Aorta (tissue), 5 donors: ENCODE measurements at places on chromosomes 6 and 20.

DNA sequence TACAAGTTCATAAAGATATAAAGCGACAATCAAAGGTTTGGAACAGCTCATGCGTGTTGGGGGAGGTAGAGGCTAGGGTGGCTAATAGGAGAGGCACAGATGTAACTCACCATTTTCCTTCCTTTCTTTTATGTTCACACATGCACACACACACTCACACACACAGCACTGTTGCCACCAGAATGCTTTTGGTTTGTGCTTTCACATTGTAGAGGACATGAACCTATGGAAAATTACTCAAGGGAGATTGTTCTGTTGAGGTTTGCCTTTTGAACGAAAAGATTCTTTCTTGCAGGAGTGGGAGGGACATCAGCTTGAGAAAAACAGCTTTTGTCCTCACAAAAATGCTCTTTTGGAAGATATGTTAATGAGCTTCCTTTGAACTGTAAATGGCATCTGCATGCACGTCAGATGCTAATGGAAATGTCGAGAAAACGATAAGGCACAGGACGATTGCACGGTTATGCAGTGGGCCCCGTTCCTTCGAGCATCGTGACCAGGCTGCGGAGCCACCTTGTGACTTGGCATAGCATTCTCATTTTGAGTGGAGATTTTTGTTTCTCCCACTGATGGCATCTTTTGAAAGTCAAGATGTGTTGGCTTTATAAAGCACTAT lies 724.1 kb downstream of the KIF16B start:
- no peak for DNase-seq

- DNase-seq: no peak
Observed at GRCh38 chr20:19143890-19144289, 68.6 kb upstream of the SLC24A3 start.

DNA sequence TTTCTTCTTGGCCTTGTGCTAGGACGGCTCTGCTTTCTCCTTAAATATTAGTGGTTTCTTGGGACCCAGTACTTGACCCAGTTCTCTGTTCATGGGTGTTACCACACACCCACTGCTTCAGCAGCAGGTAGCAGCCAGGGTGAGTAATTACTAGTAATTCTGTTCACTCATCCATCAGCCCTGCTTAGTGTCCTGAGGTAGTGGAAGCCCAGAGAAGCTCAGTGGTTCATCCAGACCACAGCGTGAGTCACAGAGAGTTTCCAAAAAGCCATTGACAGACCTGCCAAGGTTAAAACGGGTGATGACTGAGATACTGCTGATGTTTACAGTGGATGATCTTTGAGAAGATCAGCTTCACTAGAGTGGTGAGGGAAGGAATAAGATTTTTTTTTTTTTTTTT lies 51.7 kb upstream of the HINT3 start:
- no peak for DNase-seq

GRCh38 chr6:108851756-108852155 lies 3.5 kb downstream of the ARMC2 start:
- DNase-seq: no peak

DNA sequence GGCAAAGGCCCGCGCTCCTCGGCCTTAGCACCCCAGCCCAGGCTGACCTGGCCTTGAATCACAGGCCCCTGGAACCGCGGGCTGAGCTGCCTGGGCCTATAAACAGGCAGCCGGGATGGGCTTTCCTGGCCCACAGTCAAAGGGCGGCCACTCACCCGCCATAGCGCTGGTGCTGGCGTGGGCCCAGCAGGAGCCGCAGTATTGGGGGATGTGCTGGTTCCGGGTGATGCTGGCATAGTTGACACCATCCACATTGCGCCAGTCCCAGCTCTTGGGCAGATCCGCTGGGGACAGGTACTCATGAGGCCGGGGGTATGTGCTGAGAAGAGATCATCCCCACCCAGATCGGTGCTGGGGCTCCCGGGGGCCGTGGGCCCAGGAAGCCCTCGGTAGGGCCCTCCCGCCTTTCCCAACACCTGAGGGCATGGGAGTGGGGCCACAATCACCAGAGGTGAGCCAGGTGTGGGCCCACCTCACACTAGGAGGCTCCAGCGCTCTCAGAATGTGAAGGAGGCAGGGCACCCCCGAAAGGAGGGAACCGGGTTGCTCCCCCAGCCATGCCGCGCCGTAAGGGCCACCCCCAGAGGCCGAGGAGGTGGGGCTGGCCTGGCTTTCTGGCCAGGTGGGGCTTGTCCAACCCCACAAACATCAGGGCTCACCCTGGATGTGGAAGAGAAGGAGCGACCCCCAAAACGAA lies 739 bp downstream of the CTSZ start:
- DNase-seq: peak; percentile 80

- DNase-seq: no peak
Observed at GRCh38 chr20:14384416-14385175, 47.2 kb upstream of the FLRT3 start.

DNA sequence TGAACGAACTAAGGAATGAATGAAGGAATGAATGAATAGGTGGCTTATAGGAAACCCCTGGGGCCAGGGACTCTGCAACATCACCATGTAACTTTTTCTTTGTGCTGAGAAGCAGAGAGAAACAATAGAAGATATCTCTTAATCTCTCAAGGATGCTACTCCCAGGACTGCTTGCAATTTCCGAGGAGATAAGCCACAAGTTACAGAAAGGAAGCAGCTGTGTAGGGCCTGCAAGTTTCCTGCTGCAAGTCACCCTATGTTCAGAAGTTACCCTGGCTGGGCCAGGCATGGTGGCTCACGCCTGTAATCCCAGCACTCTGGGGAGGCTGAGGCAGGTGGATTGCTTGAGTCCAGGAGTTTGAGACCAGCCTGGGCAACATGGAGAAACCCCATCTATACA lies 7.3 kb upstream of the MAVS start:
- DNase-seq: no peak

DNA sequence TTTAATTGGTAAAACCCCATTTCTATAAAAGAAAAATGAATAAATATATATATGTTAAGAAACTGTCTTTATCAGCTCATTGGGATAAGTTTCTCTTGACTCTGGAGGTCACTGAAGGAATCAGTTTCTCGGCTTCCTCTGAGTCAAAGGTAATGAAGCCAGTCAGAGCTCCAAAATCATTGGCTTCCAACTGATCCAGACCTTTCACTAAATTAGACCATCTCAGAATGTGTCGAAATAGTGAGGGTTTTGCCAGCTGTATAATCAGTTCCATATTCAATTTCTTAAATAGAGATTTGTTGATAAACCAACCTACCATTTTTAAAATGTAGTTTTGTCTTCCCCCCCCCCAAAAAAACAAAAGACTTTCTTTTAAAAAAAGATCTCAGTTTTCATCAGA lies 60.5 kb upstream of the SRSF6 start:
- DNase-seq: no peak

DNA sequence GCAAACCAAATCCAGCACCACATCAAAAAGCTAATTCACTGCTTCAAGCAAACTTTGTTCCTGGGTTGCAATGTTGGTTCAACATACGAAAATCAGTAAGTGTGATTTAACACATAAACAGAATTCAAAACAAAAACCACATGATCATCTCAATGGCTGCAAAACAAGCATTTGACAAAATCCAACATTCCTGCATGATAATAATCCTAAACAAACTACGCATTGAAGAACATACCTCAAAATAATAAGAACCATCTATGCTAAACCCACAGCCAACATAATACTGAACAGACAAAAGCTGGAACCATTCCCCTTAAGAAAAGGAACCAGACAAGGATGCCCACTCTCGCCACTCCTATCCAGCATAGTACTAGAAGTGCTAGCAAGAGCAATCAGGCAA lies 49.9 kb downstream of the RNGTT start:
- DNase-seq: no peak

- no peak for DNase-seq
Observed at GRCh38 chr20:1816384-1817381, 78.5 kb upstream of the SIRPA start.

DNA sequence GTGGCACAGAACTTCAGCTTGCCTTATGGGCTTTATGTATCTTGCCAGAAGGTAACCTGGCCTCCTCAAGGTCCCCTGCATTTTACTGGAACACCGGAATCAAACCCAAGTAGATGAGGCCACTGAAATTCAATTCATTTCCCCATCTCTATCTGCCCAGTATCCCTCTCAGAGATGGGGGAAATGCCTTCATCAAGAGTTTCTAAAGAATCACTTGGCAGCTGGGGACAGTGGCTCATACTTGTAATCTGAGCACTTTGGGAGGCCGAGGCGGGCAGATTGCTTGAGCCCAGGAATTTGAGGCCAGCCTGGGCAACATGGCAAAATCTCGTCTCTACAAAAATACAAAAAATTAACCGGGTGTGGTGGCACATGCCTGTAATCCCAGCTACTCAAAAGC lies 12.9 kb downstream of the MDGA1 start:
- DNase-seq: no peak

DNA sequence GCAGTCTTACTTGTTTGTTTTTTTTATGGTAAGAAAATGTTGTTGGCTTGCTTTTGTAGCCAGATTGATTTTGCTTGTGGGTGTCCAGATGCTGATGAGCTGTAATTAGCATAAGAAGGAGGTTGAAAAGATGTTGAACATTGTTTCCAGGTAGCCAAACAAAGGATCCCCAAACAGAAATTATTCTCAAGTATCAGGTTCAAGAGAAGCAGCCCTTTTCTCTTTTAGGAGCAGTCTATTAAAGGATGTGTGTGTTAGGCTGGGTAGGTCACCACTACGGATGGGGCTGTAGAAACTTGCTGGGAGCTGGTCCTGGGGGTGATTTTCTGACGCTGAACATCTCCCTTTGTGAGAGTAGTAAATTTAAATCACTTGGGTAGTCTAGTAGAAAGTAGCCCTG lies 86.9 kb upstream of the VSTM2L start:
- no peak for DNase-seq

DNA sequence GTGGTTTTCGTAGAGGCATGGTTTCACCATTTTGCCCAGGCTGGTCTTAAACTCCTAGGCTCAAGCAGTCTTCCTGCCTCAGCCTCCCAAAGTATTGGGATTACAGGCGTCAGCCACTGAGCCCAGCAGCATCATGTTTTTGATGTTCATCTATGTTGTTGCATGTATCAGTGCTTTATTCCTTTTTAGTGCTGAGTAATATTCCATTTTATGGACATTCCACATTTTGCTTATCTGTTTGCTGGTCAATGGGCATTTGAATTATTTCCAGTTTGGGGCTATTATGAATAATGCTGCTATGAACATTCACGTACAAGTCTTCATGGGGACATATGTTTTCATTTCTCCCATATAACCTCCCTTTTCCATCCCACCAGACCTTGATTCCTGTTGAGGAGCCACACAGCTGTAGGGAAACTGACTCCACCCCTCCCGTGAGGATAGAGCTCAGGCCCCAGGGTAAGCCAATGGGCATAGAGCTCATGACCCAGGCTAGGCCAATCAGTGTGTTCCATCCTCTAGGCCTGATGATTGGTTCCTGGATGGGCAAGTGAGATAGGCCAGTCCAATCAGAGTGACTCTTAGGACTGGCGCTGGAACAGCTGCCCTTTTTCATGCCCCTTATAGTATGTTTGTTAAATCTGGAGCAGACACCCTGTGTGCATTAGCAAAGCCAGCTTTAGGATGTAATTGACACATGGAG lies 49.5 kb downstream of the DLGAP4 start:
- DNase-seq: no peak

DNA sequence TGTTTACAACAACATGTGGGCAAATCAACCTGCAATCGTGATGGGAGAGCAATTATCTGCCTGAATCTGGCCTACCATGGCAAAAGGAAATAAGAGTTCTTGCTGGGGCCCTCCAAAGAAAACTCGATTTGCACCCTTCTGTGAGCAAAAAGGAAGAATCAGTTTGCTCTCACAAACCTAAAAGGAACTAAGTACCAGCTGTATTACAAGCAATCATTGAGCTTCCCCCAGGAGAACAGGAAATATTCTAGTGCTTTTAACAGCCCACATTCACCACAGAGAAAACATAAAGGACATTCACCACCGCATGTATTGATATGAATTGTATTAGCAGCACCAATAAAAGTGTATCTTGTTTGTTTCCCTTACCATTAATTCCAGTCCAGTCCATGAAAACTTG lies 75.0 kb downstream of the MBOAT1 start:
- DNase-seq: no peak

- no peak for DNase-seq
Observed at GRCh38 chr20:52847731-52848359, 124.3 kb upstream of the TSHZ2 start.

DNA sequence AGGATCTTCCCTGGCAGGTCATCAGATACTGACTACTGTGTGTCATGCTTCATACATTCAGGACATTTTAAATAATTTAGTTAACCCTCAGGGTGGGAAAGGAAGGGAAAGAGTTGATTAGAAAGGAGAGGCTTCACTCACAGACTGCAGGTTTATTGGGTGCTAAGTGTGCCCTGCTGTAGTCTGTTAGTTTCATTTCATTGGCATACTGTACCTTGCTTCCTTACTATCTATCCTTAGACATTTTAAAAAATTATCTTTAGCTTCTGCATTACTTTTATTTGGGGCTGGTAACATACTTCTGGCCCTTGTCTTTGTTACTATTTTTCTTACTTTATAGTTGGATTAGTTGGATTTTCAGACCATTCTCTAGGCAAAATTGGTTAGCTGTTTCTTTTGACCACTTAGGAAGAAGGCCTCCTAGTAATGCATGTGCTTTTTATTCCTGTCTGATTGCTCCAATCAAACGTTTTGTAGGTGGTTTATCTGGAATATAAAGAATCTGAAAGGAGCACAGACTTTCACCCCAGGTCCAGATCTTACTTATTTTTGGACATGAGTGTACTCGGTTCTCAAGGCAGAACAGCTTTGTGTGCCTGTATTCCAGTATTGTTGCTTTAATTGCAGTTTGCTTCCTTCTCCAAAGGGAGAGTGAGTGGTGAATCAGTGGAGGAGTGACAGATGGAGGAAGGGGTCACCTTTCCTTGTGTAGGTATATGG lies 82.7 kb upstream of the PRDM1 start:
- DNase-seq: no peak

- DNase-seq: no peak
Observed at GRCh38 chr6:16681260-16681873, 79.9 kb downstream of the ATXN1 start.

GRCh38 chr6:22600059-22600458 lies 30.7 kb downstream of the HDGFL1 start:
- no peak for DNase-seq

- no peak for DNase-seq
Observed at GRCh38 chr6:39610221-39610620, 115.0 kb downstream of the KIF6 start.

GRCh38 chr20:2867081-2867864 lies 6.0 kb upstream of the PTPRA start:
- DNase-seq: no peak

DNA sequence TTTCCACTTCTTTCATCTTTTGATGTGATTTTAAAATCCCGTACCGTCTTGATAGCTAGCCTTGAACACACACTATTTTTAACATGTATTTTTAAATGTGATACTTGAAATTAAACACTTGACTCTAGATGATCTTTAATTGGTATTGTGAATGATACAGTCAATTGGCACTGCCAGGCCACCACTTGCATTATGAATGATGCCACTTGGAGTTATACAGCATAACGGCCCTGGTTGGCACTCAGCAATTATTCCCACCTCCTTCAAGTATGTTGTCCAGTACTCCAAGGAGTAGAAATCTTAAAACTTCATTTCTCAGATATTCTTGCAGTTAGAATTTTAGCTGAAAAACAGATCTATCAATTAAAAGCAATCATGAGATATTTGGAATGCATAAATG lies 62.9 kb downstream of the TENT5A start:
- no peak for DNase-seq

- no peak for DNase-seq
Observed at GRCh38 chr6:45946887-45947286, 68.8 kb downstream of the CLIC5 start.
